ENCODE measurements at places on chromosomes 5 and 9.

GRCh38 chr9:95910770-95911340 lies 35.4 kb downstream of the ERCC6L2 start:
- DNase-seq = no peak

GRCh38 chr5:155522540-155522939 lies 509.0 kb downstream of the KIF4B start:
- no peak for DNase-seq

- no peak for DNase-seq
Measured at GRCh38 chr5:116542619-116543018, 32.0 kb downstream of the SEMA6A start.

DNA sequence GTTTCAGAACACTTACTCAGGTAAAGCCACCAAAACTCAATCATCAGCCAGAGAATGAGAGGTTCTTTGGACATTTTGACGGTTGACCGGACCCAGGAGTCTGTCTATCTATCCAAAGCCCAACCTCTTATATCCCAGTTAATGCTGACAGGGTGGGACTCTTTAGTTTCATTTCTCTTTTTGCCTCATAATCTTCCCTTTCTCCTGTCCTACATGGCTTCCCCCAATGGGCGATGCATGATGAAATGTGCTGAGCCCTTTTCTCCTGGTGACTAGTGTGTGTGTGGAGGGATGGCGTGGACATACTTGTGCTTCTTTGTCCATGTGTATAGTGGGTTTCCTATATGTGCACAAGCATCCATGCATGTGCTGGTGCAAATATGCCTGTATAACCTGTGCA lies at the start of gene TIMD4:
Gene TIMD4 (minus strand): TSS at position 102 of the 400 bp plus-strand sequence. CDS start 28 bp downstream, at position 74.
- DNase-seq = no peak

DNA sequence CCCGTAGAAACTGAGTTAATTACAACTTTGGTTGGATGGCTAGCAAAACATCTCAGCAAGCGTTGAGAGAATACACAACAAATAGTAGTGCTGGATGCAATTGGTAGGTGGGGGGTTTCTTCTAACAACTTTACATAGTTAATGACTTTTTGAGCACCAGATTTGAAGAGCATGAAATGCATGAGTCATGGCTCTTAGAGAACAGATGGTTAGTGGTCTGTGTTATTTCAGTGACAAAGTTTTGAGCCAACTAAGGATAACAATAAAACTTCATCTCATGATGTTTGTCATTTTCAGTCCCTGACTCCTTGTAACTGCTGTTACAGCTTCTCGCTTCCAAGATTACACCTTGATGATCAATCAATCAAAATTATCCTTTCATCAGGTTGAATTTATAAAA lies 399.0 kb upstream of the BRINP1 start:
- DNase-seq = no peak

DNA sequence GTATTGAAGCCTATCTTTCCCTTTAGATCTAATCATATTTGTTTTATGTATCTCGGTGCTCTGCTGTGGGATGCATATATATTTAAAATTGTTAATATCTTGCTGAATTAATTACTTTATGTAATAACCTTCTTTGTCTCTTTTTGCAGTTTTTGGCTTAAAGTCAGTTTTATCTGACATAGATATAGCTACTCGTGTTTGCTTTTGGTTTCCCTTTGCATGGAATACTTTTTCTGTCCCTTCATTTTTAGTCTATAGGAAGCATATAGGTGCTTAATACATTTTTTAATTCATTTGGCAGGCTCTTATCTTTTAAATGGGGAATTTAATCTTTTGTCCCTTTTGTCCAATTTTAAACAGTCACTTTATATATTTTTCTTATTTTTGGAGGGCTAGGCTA lies 360.6 kb upstream of the PRR16 start:
- DNase-seq = no peak

DNA sequence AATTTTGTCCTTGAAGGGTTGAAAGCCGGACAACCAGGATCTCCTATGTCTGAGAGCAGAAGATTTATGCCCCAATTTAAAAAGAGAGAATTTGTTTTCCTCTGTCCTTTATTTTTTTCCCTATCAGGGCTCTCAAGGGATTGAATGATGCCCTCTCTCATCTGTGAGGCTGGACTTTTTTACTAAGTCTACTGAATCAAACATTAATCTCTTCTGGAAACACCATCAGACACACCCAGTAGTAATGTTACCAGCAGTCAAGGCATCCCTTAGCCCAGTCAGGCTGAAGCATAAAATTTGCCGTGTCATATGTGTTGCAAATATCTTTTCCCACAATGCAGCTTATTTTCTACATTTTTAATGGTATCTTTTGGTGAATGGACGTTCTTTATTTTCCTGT lies 1497.9 kb downstream of the MAT2B start:
- no peak for DNase-seq

DNA sequence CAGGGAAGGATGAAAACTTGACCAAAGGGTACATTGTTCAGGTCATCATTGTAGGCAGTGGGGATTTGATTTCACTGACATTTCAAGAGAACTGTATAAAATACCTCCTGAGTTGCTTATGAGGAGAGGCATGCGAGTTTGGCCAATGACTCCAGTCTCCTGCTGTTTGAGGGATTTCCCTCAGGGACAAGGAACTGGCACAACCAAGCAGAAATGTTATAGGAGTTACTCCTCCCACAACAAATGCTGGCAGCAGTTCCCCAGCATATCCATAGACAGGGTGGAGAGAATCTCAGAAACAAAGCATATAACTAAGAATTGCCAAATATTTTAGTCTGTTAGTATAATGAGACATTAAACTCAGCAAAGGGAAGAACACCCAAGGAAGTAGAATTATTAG lies 47.2 kb upstream of the FBXL7 start:
- DNase-seq = no peak

- no peak for DNase-seq
Measured at GRCh38 chr9:21684231-21684630, 118.2 kb upstream of the MTAP start.

DNA sequence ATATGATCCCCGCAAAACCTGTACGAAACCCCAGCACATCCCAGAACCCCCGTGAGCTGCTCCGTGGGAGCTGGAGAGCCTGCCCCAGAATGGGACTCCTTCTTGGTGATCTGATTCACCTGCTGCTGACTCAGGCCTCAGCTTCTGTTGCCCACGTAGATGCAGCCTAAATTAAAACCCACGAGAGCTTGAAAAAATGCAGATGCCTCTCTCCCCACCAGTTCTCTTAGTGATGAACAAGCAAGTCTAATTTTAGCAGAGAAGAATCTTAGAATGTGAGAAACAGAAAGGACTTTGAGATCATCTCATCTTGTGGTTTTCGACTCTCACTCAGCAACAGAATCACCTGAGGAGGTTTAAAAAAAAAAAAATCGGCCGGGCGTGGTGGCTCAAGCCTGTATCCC lies 57.6 kb downstream of the TMOD1 start:
- no peak for DNase-seq

GRCh38 chr9:126684345-126684744 lies 70.6 kb downstream of the LMX1B start:
- DNase-seq = no peak

DNA sequence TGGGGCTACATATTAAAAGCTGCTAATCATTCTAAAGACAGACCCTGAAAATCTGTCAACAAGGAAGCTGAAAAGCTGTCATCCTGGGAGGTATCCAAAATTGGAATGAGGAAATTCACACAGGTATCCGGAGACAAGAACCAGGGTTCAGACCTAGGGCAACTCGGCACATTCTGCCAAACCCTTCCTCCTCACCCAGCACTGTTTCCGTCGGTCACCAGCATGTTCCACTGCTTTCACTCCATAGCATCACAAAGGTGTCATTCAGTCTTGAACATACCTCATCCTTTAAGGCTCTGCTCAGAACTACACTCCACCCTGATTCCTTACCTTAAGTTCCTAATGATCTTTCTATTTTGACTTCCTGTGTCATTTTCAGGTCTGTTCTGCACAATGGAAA lies 153.1 kb upstream of the RASA1 start:
- no peak for DNase-seq

DNA sequence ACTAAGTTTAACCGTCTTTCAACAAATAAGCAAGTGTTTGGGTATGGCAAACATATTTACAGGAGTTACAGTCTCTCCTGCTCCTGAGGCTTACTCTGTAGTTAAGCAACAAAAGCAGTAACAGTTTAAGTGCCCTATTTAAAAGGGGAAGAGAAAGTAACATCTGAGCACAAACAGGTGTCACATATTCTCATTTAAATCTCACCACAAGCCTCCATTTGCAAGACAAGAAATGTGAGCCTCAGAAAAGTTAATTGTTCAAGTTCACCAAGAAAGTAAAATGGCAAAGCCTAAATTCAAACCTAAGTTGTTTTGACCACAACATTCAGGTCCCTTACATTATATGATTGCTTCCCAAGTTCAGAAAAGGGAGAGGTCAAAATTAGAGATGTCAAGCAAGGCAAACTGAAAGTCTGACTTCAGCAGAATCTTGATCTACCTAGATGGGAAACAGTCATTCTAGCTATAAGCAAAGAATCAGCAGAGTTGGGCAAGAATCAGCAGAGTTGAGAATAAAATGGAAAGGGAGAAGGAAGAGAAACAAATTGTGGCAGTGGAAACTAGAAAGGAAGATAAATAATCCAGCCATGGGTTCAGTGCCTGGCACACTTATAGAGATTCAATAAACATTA lies 93.4 kb downstream of the STRBP start:
- no peak for DNase-seq
